Mesothelial cell of epicardium (in vitro differentiated cells): ENCODE measurements at places on chromosomes 5 and 9.

GRCh38 chr9:18394847-18395351, 79.1 kb upstream of the ADAMTSL1 start:
- DNase-seq: no peak

DNA sequence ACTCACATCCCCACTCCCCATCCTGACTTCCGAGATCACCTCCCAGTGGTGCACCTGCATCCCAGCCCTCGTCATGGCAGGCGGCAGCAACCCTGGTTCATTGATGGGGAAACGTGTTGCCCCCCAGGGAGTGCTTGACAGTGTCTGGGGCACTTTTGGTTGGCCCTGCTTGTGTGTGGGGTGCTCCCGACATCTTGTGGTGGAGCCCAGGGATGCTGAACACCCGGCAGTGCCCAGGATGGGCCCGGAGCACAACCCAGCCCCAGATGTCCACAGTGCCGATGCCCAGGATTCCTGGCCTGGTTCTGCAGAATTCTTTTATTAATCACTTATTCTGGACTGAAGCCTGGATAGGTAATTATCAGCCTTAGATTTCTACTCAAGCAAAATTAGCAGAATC, 3.7 kb downstream of the MRPL36 start:
- DNase-seq: no peak

GRCh38 chr5:92553326-92553725, 1027.7 kb downstream of the NR2F1-AS1 start:
- no peak for DNase-seq

- no peak for DNase-seq
These were observed 296.5 kb downstream of the MAST4 start for GRCh38 chr5:66892716-66893115.

GRCh38 chr5:1516615-1517601, 6.9 kb downstream of the LPCAT1 start:
- DNase-seq: peak; percentile 11
